ENCODE measurements at places on chromosomes 12 and 14.

- DNase-seq: no peak
These were observed 1.6 kb downstream of the ZFP36L1 start for GRCh38 chr14:68791078-68791901.

DNA sequence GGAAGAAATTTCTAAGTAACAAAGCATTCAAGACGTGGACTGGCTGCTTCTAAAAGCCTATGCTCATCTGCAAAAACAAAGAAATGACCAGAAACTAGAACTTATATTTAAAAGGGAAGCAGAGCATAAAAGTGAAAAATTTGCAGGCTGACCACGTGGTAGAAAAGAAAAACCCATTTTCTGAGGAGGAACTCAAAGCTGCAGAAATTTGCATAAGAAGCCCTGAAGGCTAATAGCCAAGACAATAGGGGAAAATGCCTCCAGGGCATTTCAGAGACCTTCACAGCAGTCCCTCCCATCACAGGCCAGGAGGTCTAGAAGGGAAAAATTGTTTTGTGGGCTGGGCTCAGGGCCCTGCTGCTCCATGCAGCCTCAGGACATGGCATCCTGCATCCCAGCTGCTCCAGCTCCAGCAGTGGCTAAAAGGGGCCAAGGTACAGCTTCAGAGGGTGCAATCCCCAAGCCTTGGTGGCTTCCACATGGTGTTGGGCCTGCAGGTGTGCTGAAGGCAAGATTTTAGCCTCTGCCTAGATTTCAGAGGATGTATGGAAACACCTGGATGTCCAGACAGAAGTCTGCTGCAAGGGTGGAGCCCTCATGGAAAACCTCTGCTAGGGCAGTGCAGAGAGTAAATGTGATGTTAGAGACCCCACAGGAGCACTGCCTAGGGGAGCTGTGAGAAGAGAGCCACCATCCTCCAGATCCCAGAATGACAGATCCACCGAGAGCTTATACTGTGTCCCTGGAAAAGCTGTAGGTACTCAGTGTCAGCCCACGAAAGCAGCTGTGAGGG, 55.5 kb downstream of the CHGA start:
- no peak for DNase-seq

GRCh38 chr14:69768873-69769272, 1.9 kb downstream of the SRSF5 start:
- DNase-seq: no peak

DNA sequence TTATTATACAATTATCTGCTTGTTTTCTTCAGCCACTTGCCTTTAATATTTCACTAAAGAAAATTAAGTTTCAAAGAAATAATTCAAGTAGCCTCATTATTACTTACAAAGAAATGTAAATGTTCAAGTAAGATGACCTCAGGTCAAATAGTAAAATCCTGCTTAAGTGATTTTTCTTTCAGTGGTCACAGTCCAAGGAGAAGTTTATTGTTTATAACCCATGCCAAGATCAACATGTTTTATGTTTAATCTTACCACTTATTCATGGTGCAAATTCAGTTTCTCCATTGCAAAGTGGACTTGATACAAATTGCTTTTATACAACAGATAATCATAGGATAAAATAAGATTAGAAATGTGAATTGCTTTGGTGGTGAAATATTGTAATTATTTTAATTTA, 370.2 kb upstream of the FLRT2 start:
- DNase-seq: no peak

GRCh38 chr12:52508211-52508610, 12.0 kb downstream of the KRT5 start:
- no peak for DNase-seq

- DNase-seq: peak; percentile 52
These were observed 24.1 kb upstream of the NRDE2 start for GRCh38 chr14:90355540-90356518.

DNA sequence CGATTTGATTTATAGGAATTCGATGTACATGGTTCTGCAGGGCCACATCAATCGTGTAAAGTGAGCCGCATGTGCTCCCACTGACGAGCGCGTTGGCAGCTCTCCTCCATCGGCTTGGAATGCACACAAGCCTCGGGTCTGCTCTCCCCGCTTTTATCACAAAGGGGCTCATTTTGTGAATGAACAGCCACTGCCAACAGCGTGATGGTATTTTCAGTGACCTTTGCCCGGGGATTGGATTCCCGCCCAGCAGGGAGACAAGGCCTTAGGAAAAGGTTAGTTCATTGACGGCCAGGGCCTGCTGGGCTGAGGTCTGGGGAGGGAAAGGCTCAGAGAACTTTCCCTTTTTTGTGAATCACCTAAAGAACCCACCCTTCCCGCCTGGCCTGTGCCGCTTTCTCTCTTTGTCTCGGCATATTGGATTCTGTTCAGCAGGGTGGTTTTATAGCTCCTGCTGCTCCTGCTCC, 232.1 kb downstream of the MSRB3 start:
- DNase-seq: peak; percentile 87

- no peak for DNase-seq
These were observed 9.3 kb downstream of the NFKBIA start for GRCh38 chr14:35395283-35395682.

DNA sequence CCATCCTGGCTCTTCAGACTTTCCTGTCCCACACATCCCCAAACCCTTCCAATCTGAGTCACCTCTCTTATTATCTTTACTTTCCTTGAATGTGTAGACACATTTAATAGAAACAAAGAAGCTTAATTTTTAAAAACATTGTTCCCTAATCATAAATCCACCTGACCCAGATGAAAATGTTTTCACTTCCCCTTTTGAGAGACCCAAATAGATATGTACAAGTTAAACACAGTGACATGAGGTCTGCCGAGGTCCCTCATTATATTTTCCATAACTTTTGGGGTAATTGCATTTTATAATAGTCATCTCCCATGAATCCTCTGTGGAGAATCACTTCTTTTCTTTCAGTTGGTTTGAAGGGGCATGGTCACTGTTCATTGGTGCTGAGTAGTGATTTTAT, 191.1 kb downstream of the GRIN2B start:
- no peak for DNase-seq

DNA sequence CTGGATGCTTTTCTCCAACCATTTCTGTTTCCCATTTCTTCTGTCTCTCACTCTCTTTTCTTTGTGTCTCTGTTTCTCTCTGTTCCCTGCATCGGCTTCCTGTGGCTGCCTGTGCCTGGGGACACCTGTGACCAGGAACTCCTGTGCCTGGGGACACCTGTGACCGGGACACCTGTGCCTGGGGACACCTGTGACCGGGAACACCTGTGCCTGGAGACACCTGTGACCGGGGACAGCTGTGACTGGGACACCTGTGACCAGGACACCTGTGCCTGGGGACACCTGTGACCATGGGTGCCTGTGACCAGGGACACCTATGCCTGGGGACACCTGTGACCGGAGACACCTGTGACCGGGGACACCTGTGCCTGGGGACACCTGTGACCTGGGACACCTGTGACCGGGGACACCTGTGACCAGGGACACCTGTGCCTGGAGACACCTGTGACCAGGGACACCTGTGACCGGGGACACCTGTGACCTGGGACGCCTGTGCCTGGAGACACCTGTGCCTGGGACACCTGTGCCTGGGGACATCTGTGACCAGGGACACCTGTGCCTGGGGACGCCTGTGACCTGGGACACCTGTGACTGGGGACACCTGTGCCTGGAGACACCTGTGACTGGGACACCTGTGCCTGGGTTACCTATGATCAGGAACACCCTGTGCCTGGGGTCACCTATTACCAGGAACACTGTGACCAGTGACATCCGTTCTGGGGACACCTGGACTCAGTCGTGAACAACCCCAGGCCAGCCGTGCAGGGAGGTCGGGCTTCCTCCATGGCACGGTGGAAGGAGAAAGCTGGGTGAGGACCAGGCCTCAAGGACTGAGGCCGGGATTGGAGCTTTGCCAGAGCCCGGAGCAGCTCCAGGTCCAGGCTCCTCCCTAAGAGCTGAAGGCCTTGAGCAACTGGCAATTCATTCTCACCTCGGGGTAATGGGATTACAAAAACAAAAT, 23.4 kb upstream of the FBRSL1 start:
- no peak for DNase-seq

- peak; percentile 70 for DNase-seq
These were observed 4.2 kb upstream of the LRR1 start for GRCh38 chr14:49594347-49595091.

- DNase-seq: no peak
These were observed 5.6 kb downstream of the FBXO33 start for GRCh38 chr14:39426605-39427004.

DNA sequence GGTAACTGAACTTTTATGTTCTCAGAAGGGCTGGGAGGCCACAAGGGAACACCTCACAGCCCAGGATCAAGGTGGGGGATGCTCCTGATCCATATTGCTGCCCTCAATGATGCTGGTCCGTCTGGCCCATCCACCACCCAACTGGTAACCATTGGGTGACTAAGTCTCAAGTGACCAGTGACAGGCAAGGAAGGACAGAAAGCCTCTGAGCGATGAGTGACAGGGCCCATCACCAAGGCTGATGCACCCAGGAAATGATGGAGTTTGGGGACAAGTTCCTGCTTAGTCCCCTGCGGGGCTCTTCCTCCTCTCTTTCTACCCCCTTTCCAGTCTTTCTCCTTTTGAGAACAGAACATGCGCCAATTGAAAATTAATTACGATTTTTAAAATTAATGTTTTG, 2.6 kb upstream of the MMP19 start:
- DNase-seq: no peak

GRCh38 chr12:78530100-78530765, 334.3 kb upstream of the SYT1 start:
- DNase-seq: no peak

DNA sequence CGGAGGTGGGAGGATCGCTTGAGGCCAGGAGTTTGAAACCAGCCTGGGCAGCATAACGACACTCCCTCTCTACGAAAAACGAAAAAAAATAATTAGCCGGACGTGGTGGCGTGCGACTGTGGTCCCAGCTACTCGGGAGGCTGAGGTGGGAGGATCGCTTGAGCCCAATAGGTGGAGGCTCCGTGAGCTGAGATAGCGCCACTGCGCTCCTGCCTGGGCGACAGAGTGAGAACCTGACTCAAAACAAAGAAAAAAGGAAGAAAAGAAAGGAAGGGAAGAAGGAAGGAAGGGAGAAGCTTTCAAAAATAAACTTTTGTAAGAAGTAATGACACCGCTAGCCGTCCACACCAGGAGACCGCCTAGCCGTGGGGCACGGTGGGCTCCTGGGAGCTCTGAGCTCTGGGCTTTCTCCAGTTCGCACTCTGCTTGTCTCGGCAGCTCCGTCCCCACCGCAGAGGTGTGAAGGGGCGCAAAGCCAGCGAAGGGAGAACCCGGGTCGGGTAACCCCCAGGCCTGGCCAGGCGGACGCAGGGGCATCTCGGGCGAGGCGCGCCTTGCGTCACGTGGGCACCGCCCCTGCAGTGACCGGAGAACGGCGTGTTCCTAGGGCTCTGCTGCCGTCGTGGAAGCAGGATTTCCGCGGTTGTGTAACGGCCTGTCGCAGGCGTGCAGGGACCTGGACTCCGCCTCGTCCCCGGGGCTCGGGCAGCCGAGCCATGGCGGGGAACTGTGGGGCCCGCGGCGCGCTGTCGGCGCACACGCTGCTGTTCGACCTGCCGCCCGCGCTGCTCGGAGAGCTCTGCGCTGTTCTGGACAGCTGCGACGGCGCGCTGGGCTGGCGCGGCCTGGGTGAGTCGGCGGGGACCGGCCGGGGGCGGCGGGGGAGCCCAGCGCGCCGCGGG, at the start of gene IRAK3:
Gene IRAK3 (plus strand): TSS at position 631 of the 902 bp plus-strand sequence. CDS start 86 bp downstream, at position 717.
- peak; percentile 84 for DNase-seq

DNA sequence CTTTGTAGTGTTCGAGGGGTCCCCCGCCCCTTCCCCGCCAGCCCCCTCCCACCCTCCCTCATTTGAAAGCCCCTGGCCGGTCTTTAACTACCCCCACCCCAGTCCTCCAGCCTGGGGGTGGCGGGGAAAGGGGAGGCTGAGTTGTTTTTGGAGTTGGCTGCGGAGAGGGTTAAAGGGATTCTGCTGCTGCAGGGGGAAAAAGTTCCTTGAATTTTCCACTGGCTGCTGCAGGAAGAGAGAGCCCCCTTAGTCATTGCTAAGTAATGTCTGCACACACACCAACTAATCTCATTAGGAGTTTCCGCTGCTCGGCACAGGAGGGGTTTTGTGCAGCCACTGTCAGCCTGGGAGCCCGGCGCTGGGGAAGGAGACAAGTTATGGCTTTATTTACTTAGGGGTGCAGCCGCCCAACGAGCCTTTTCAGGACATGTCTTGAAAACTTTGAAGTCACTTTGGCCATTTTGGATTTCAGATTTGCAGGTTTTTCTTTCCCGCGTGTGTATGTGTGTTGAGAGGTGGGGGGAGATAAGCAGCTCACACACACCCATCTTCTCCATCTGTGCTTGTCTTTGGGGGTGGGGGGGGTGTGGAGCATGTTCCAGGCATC, 1.8 kb downstream of the ELK3 start:
- peak; percentile 42 for DNase-seq

- no peak for DNase-seq
These were observed 51.8 kb downstream of the MSRB3 start for GRCh38 chr12:65330331-65330730.

DNA sequence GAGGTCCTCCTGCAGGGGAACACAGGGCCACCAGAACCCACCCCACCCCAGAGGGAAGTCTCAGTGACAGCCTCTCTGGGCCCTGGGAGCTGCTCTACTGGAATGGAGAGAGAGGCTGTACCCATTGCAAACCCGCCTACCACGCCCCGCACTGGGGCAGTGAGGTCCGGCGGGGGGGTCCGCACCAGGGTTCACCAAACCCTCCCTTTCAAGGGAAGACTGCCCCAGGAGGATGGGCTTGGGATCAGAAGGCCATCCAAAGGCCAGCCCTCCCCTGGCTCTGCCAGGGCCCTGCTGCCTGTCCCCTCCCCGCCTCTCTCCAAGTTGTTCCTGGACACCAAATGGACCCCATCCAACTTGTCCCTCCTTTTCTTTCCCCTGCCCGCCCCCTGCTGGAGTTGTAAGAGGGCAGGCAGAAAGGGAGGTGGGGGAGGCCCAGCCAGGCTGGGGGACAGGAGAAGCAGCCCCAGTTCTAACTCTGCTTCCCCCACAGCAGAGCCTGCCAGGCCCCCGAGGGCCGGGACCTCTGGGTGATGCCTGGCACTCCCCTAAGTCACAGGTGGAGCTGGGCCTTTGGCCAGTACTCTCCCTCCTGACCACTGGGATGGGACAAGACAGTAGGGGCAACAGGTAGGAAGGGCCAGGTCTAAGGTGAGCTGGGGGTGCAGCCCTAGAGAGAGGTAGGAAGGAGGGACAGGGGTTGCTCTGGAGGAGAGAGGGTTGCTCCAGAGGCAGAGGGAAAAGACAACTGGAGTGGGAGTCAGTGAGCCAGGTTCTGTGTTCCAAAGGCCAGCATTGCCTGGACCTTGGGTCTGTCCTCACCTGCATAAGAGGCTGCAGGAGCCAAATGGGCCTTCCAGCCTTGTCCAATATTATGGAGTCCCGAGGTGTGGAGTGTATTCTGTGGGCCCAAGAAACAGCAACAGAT, 3.2 kb upstream of the DIO3 start:
- DNase-seq: peak; percentile 56

- no peak for DNase-seq
These were observed 151.1 kb upstream of the PKP2 start for GRCh38 chr12:33047666-33048065.

- DNase-seq: no peak
These were observed 239.0 kb upstream of the ATP2B1 start for GRCh38 chr12:89947437-89948270.

GRCh38 chr14:74245292-74245691, 6.0 kb downstream of the VSX2 start:
- DNase-seq: no peak

DNA sequence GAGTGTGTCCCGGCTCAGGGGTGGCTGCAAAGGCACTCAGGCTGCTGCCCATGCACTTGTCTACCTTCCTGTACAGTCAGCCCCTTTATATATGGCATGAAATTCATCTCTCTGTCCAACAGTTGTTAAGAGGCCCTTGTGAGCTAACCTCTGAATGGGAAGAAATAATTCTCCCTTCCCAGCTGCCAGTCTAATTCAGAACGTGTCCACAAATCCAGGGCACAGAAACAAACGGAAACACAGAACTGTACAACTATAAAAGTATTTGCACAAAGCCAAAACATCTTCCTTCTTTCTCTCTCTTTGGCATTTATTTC, 849 bp downstream of the KRT5 start:
- DNase-seq: no peak

Data from right lobe of liver (tissue), 6 donors.